Stimulated activated memory B cell treated with anti-CD40 and anti-IgM and Interleukin-4, amounts not matched to agents 10 μg/mL and 1 μg/mL and 100 μg/mL, for 72 hours (primary cell): ENCODE measurements at places on chromosomes 4 and X.

DNA sequence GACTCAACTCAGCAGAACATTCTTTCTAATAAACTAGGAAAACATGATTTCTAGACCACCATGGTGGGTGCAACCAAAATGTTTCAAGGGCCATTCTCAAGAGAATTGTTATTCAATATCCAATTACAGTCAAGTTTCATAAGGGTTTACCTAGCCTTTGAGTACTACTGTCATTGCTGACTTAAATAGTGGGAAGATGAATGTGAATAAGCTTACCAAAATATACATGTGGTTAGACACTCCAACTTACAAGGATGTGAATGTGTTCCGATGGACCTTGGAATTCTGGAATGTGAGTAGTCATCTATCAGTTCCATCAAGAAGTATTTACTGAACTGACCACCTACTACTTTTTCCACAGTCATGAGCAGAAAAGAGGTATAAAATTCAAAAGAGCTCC lies 16.9 kb downstream of the SH3RF1 start:
- no peak for ATAC-seq

DNA sequence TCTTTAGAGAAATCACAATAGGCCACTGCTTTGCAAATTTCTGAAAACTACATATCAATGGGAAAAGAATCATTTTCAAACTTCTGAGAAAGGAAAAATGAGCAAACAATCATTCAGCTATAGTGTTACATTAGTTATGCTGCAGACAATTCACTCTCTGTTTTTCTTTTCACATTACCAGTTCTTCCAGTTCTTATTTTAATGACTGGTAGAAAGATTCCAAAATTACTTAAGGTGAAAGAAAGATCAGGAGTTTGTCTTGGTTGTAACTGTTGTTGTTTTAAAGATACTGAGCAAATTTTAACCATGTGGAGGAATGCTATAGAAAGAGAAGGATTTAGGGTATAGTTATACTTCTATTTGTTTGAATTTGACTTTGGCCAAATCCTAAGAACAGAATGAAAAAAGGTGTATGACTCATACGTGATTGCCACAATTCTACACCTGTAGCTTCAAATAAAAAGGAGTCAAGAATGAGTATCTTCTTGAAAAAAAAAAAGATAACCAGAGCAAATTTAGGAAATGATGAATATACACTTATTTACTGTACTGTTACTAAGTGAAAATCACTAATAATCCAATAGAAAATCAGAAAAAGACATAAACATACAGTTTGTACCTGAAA lies 21.0 kb upstream of the RASGEF1B start:
- ATAC-seq, result no peak

GRCh38 chr4:103193457-103193856 lies 4.7 kb downstream of the CENPE start:
- ATAC-seq, result no peak

- no peak for ATAC-seq
Measured at GRCh38 chr4:140174543-140174942, 20.6 kb upstream of the MAML3 start.

DNA sequence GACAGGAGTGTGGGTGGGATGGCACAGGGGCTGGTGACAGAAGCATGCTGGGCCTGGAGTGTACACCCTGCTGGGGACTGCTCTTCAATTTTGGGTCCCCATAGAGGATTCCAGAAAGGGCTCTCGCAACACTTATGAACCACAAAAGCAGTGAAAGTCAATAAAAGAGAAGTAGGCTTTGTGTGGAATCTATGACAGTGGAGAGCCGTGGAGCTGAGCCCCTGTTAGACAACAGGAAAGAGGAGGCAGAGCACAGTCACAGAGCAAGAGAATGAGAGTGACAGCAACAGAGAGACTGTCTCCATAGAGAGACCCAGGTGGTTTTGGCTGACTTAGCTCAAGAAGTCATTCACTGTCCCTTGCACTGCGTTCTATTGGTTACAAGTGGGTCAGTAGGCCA lies 135.1 kb upstream of the ATP6AP2 start:
- ATAC-seq, result no peak
